ENCODE measurements at places on chromosomes 11 and 22. TPM values are rescaled to one million over a fixed set of nuclear protein-coding genes. Genes with fewer than 3 reads are reported as not detected.

The MICAL2 gene
- total RNA-seq: 92.4 TPM

The EWSR1 gene
- 194 TPM for total RNA-seq

The PEX26 gene
- 25.9 TPM for total RNA-seq

The B3GAT1 gene
- 23.3 TPM for total RNA-seq

The KCNJ4 gene
- total RNA-seq: 0.71 TPM

The DCDC1 gene
- total RNA-seq: 1.2 TPM

The GRAP2 gene
- 7.5 TPM for total RNA-seq

The PLEKHA7 gene
- total RNA-seq: 96.6 TPM

The VWCE gene
- total RNA-seq: 3.6 TPM

The TMEM191C gene
- 1.4 TPM for total RNA-seq

The AP1B1 gene
- 47.1 TPM for total RNA-seq

The ZBTB16 gene
- total RNA-seq: 22.7 TPM

The CD59 gene
- total RNA-seq: 679 TPM
